ENCODE measurements at places on chromosomes 13 and 19.

DNA sequence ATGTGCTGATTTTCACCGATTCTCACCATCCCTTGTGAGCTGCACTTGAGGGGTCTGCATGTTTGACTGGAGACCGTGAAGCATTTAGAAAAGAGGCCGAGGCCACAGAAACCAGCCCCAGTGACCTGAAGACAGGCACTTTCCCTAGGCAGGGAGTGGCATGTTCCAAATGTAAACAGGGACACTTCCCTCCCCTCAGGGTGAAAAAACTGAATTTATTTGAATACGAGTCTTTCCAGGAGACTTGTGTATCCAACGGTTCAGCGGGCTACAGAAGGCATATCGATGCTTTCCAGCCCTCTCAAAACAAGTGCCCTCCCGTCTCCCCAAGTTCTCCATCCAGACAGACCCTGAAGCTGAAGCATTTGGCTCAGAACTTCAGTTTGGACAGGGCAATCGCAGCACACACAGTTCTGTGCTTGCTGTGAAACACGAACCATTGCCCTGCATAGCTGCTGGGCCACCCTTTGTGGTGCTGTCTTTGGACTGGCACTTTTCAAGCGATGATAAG lies 106.1 kb downstream of the ZIC5 start:
- no peak for DNase-seq

DNA sequence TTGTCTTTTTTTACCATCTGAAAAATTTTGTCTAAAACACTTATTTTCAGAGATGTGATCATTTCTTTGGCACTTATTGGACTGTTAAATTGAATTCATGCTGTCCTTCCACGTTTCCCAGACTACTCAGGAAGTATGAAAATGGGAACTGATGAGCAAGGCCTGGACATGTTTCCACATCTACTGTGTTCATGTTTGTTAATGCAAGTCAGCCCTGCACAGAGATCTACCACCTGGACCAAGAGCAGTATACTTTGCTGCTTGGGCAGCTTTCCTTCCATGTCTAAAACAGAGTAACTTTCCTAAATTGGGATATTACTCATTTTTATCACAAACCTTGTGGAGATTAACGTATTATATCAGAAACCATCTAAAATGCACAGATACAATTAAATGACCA lies 687.4 kb downstream of the DIAPH3 start:
- no peak for DNase-seq

GRCh38 chr13:77868717-77869116 lies 49.9 kb downstream of the EDNRB start:
- no peak for DNase-seq

GRCh38 chr19:2548966-2549365 lies 73.0 kb downstream of the GADD45B start:
- DNase-seq = no peak
